Inflammatory macrophage treated with lipopolysaccharide for 4 hours (primary cell): ENCODE measurements at places on chromosomes 4 and X.

DNA sequence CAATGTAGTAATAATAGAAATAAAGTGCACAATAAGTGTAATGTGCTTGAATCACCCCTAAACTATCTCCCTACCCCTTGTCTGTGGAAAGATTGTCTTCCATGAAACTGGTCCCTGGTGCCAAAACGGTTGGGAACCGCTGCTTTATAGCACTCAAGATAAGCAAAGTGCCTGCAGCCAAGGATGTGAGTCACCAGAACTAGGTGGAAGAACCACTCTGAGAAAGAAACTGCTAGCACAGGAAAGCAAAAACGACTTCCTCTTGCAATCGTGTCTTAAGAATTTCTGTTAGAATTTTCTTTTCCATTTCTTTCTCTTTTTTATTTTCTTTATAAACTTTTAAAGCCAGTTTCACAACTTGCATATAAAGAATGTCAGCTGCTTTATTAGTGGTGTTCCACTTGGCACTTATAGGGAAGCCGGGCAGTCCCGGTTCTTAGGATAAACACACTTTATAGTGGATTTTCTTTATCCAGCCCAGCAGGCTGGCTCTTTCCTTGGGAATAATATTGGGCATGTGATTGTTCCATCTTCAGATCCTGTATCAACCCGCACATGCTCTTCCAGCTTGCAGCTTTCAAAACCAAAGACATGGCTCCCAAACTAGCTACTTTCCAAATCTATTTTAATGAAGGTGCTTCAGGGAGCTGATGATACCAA, 32.3 kb upstream of the CXCL8 start:
- DNase-seq = peak; percentile 82

GRCh38 chr4:142523111-142523510, 323.0 kb downstream of the INPP4B start:
- DNase-seq = no peak

DNA sequence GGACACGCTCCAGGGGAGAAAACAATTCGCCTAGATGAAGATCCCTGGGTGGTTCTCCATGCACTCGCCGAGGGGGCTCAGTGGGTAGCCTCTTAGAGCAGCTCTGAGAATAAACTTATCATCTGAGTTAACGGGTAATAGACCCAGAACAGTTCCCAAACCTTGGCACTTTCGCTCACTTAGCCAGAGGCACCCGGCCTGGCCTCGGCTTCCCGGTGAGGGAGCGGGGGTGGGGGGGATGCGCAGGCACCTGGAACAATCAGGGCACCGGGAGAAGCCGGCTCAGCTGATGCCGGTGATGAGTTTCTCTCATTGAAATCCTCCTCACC, 405 bp upstream of the ZAR1 start:
- DNase-seq = no peak

GRCh38 chr4:81806485-81806884, 334.8 kb upstream of the RASGEF1B start:
- DNase-seq = no peak

DNA sequence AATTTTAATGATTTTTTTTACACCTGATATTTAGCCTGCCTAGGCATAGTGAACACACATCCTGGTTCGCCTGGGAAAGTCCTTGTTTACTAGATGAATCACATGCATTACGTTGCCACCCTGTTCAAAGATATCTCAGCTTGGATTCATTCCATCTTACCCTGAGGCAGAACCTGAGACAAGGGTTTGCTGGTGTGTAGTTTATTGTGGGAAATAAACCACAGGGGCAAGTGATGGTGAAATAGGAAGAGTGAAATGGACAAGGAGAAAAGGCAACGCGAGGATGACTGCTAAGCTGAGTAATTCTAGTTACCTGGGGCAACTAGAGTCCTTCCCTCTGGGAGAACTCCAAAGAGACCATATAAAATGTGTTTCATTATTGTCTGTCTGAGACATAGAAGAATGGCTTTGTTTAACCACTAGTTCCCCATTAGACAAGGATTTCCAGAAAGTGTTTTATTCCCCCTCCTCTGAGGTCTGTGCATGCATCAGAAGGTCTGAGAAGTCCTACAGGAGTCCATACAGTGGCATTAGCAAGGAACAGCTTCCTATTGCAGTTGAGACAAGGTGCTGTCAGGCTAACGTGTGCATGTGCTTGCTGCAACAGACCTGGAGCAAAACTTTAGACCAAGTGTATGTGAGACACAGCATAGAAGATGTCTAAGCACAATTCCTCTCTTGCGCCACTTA, 797.3 kb upstream of the FRG1 start:
- DNase-seq = no peak

- DNase-seq = no peak
These were observed 78.0 kb downstream of the PRDM5 start for GRCh38 chr4:120844528-120844921.
